Activated T-cell treated with anti-CD3 and anti-CD28 coated beads for 48 hours (primary cell): ENCODE measurements at places on chromosomes 7 and 10.

DNA sequence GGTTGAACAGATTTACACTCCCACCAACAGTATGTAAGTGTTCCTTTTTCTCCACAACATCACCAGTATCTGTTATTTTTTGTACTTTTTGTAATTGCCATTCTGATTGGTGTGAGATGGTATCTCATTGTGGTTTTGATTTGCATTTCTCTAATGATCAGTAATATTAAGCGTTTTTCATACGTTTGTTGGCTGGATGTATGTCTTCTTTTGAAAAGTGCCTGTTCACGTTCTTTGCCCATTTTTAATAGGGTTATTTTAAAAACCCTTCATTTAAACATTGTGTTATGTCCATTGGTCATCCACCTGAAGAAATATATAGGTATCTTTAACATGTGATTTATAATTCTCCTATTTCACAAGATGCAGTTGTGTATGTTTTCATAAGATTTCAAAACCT is 291.3 kb downstream of the SEMA3D start:
- DNase-seq = no peak

DNA sequence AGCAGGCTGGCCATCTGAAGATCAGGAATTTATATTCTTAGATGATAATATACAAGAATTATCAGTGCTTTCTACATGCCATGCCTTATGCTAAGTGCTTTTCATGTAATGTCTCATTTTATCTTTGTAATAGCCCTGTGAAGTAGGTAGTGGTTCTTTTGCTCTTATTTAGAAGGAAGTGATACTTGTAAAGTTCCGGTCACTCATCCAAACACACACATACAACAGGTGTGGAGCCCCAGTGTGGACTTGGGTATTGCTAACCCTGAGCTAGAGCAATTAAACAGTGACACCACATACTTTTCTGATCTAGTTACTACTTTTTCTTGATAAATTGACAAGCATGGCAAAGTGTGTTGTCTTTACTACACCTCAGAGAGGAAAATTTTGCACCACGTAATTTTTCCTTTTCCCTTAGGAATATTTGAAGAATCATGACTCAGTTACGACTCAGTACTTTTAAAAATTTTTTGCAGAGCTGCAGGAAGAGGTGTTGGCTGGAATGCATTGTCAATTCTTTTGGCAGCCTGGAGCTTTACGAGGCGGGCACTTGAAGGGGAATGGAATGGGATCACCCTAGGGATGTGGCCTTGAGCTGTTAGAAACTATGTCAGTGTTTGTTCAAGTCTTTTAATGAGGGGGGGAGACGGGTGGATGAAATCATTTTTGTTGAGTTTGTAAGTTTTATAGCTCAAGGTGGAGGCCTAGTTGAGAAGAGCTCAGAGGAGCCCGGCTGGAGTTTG is 212.5 kb upstream of the CELF2 start:
- no peak for DNase-seq

- DNase-seq = no peak
Observed at GRCh38 chr7:151630851-151631569, 111.3 kb upstream of the RHEB start.

DNA sequence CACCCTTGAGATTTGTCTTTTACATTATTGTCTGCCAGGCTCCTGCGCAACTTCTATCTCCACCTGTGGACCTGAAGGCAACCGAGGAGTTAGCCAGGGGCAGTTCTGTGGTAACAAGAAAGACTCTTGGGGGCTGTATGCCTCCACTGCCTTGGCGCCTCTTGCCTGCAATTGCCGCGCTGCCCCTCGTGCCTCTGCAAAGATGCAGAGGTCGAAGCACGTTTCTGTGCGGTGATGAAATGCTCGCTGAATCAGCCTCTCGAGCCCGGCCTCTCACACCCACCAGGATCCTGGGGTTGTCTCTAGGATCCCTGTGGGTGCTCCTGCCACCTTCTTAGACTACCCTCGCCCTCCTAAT is 486 bp upstream of the LHFPL3 start:
- no peak for DNase-seq

DNA sequence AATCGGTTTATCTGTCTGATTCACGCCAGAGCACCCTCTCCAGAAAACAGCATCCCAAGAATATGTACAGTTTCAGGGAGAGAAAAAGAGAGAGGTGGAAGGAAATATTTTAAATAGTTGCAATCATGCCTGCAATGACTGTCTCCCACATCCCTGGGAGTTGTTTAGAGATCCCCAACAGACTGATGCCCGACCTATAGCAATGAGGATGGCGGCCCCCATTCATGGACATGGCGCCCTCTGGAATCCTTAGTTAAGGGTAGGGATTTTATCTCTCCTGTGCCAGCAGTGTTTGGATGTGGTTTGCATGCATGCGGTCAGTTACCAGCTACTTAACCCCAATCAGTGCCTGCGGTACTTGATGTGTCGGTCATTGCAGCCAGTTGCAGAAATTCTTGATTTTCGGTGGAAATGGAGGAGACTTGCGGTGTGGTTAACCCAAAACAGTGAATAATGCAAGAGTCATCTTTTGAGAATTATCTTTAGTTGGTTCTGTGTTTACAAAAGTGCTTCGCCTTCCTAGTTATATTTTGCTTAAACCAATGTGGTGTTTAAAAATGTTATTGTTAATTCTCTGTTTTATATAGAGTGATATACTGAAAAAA is 186.0 kb upstream of the TCF7L2 start:
- DNase-seq = no peak

DNA sequence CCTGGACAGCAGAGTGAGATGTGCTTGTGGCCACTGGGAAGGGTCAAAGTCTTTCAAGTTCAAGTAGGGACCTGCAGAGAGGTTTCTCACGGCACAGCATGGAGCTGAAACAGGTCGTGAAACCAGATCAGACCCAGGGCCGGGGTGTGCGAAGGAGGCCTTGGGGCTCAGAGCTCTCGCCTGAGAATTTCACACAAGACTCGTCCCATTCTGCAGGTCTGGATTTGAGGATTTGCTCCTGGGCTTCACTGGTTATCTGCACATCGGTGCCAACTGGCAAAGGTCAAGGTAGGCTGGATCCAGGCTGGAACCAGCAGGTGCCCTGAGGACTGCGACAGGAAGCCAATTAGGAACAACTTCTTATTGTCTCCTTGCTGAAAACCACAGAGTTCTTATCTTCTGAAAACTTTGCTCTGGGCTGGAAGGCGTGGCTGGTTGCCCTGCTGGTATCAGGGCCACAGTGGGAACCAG is 24.0 kb upstream of the GTF2I start:
- no peak for DNase-seq

GRCh38 chr7:55502858-55503440 is 69.4 kb downstream of the VOPP1 start:
- DNase-seq = no peak

DNA sequence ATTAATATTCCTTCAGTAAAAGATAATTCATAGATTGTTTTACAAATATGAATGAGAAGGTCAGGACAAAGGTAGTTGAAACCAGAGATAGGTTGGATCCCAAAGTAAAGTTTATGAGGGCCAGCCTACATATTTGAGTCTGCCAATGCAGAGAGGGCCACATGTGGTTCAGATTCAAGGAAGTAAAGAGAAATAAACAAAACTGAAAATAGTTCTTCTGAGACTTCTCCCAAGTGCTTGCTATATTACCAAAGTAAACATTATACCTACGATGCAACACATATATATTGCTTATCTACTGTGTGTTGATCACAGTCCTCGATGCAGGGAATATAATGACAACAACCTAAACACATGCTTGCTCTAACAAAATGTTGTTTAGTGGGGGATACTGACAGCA is 109.8 kb downstream of the MALRD1 start:
- no peak for DNase-seq

- DNase-seq = no peak
Observed at GRCh38 chr10:93749218-93749799, 8.4 kb upstream of the LGI1 start.

- no peak for DNase-seq
Observed at GRCh38 chr7:66869660-66870450, 51.2 kb upstream of the TMEM248 start.

DNA sequence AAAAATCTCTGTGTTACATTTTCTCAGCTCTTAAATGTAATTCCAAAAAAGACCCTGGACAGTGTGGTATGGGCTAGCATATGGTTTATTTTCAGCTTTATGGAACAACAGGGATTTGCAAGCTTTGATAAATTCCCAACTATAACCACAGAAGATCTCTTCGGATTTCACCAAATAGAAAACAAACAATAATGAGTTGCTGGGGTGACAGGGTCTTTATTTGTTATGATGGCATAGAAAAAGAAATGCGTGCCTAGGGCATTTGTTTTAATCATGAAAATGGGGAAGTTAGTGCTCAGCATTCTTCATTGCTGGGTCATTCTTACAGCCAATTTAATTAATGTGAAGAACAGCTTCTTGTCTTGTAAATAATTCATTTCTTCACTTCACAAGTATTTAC is 139.0 kb downstream of the LRRN3 start:
- DNase-seq = no peak

DNA sequence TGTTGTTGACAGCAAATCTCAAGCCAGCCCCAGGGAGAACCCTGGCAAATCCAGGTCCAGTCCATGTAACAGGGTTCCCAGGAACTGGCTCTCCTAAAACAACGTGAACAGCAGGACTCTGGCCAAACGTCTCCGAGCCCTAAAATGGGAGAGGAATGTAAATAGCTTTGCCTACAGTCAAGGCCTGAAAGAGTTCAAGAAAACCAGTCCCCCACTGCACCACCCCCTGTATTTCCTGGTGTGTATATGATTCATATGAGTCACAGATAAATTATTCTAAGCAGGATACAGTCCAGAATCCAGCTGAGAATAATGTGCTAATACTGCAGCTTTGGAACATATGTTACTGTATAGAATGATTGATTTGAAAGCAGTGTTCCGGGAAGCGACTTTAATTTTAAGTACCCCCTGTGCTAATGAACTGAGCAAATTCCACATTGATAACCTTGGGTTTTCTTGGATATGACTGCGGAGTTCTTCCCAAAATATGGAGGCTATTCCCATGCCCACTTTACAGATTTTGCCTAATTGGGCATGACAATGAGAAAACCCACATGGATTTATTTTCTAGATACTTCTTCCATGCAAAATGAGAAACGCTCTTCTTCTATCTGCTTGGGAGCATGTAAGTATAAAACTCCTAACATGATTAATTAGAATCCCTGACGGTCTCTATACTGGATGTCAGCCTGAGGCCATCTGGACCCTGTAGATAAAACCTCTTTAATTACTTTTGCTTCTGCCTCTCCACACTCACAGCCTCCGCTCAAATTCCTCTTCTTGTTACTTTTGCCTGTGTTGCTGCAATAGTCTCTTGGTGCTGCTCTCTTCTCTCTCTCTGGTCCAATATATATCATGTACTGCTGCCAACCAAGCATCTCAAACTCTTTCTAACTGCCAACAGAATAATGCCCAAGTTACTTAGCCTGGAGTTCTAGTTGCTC is 50.2 kb downstream of the LAMB4 start:
- DNase-seq = no peak

- no peak for DNase-seq
Observed at GRCh38 chr10:88883448-88883809, 3.4 kb downstream of the STAMBPL1 start.

GRCh38 chr10:132069849-132070182 is 4.1 kb downstream of the JAKMIP3 start:
- no peak for DNase-seq

GRCh38 chr10:5293691-5294550 is 70.8 kb upstream of the UCN3 start:
- DNase-seq = peak; percentile 73
